NCI-H2029 (cell line): ENCODE measurements at places on chromosomes 12 and 14.

DNA sequence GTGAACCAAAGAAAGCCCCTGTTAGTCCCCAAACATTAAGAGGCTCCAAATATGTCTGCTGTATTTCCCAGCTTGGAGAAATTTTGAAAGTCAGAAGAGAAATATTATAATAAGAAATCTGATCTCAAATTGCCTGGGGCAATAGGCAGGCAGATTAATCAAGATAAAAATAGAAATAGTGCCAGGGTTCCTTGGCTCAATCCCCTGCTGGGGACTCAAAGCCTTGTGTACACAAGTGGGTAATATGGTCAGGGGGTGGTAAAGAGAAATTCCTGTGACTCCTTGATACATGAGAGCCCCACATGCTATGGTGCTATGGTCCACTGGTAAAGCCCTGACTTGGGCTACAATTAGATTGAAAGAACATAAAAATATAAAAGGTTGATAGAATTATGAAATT, 41.3 kb upstream of the ARID2 start:
- no peak for DNase-seq

- DNase-seq, result no peak
Measured at GRCh38 chr14:94404561-94404960, 16.2 kb upstream of the SERPINA1 start.

- DNase-seq, result no peak
Measured at GRCh38 chr14:65792208-65792905, 379.8 kb downstream of the FUT8 start.

DNA sequence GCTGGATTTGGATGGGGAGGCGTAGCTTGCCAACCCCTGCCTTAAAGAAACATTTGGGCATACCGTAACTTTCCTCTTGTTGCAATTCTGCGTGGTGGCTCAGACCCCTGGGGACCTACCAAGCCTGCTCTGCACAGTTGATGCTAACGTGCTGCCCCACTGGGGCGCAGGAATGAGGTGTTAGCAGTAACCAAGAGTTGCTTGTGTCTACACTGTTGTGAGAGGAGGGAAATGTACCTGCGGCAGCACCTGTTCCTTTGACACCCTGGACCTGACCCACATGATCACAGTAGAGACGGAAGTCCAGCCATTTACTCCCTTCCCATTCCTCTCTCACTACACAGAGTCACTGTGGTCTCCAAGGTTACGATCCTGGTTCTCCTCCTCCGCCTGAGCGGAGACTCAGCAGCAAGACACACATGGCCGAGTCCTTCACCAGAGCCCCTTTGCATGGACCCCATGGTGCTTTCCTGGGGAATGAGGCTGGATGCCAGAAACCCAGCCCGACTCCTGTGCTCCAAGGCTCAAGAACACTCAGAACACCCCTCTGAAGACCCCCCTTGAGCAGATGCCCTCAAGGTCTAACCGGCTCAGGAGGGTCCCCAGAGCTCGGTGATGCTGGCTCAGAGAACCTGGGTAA, 84.8 kb downstream of the FBXL14 start:
- no peak for DNase-seq

GRCh38 chr12:1591034-1591433, 3.3 kb downstream of the FBXL14 start:
- DNase-seq, result no peak

- DNase-seq, result peak; percentile 24
Measured at GRCh38 chr12:29889737-29890136, 106.0 kb upstream of the TMTC1 start.

GRCh38 chr12:127625176-127625771, 641.7 kb upstream of the TMEM132C start:
- no peak for DNase-seq

DNA sequence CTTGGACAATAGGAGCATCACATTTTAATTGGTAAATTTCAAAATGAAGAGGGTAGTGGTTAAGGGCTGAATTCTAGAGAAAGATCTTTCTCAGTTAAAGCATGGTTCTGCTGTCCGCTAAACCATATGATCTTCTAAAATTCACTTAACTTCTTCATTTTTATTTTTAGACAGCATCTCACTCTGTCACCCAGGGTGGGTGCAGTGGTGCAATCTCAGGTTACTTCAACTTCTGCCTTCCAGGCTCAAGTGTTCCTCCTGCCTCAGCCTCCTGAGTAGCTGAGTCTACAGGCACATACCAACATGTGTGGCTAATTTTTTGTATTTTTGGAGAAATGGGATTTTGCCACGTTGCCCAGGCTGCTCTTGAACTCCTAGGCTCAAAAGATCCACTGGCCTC, 226.7 kb upstream of the ABCD2 start:
- no peak for DNase-seq

- DNase-seq, result no peak
Measured at GRCh38 chr12:1562813-1563407, 31.5 kb downstream of the FBXL14 start.

DNA sequence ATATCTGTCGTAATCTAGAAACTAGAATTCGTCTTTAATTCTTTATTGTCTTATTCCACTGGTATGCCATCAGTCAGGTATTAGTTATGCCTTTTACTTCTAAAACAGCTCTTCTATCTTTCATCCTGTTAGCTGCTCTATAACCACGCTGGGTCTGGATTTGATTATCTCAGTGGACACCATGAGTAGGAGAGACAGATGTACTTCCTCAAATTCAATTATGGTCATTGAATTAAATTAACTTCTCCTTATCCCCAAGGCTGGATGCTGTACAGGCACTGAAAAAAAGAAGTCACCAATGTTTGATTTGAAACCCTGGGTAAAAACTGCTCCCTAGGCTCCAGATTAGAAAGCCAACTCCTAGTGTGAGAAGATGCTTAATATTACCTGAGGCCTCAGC, 107.3 kb downstream of the PIK3C2G start:
- DNase-seq, result no peak

DNA sequence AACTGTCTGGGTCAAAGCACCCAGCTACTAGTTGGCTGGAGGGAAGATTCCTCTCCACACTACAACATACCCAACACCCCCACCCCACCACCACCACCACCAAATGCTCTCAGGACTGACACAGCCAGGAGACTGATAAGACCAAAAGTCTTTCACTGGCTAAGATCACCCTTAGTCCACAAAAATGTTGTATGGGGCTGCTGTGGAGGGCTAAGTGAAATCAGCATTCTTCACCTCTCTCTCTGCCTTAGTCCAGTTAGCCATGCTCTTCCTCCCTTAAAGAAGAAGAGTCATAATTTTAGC, 106.2 kb downstream of the NUAK1 start:
- DNase-seq, result no peak

- DNase-seq, result no peak
Measured at GRCh38 chr12:81176796-81177195, 98.9 kb downstream of the ACSS3 start.

- DNase-seq, result no peak
Measured at GRCh38 chr12:76713130-76713529, 50.8 kb upstream of the ZDHHC17 start.

DNA sequence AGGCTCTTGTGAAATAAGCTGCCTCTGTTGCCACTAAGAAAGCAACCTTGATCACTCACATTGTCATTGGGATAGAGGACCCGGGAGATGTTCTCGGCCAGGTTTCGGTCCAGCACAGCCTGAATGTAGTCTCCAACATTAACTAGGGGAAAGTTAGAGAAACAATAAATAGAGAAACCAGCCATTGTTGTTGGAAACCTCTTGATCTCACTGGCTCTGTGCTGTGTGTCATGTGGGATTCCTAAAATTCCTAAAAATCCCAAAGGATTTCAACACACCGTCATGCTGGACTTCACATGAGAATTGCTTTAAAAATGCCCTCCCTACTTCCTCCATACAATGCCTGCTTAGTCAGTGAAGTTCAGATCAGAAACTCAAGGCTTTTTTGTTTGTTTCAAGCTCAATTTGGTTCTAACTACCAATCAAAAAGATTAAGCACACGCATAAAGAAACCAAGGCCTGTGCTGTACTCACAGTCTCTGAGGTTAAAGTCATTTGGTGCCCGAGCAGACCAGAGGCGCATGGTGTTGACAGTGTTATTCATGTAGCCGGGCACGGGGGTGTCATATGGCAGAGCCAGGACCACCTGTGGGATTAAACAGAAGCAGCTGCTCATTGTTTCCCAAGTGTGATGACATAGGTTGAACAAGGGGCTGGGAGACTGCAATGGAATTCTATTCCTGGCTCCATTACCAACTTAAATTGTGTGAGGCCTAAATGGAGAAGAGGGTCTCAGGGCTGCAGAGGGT, 23.6 kb downstream of the PYGL start:
- DNase-seq, result no peak

DNA sequence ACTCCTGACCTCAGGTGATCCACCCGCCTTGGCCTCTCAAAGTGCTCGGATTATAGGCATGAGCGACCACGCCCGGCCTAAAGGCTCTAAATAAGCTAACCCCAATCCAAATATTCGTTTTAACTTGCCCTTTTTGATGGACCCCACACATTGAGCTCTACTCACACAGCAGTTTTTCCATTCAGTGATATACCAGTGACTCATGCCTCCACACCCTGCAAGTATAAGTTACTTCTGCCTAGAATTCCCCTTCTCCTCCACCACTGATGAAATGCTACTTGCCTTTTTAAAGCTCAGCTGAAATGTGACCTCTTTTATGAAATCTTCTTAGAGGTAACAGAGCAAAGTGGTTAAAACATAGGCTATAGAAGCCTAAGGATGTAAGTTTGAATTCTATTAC, 68.8 kb downstream of the EXOC5 start:
- no peak for DNase-seq

DNA sequence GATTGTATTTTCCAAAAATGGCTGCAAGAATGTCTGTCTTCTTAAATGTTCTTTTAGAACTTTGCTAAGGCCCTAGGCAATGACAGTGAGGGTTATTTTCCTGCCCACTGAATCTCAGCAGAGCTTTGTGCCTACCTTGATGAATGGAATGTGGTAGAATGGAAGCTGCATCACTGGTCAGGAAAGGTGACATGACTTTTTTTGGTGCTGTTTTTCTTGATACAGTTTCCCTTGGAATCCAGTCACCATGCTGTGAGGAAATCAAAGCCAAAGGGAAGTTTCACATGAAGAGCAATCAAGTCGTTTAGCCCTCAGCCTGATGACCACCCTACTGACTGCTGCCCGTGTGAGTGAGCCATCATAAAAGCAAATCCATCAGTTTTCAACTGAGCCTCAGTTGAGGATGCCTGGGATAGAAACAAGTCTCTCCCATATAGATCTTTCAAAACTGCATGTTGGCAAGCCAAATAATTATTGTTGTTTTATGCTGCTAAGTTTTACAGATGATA, 886.0 kb upstream of the FBXO33 start:
- no peak for DNase-seq

- peak; percentile 29 for DNase-seq
Measured at GRCh38 chr14:91149462-91149861, 35.6 kb downstream of the DGLUCY start.

- DNase-seq, result peak; percentile 57
Measured at GRCh38 chr12:106226884-106227640, 20.8 kb downstream of the CKAP4 start.

- DNase-seq, result no peak
Measured at GRCh38 chr14:29444805-29445204, 482.8 kb downstream of the PRKD1 start.

GRCh38 chr12:89907659-89908058, 199.0 kb upstream of the ATP2B1 start:
- no peak for DNase-seq

DNA sequence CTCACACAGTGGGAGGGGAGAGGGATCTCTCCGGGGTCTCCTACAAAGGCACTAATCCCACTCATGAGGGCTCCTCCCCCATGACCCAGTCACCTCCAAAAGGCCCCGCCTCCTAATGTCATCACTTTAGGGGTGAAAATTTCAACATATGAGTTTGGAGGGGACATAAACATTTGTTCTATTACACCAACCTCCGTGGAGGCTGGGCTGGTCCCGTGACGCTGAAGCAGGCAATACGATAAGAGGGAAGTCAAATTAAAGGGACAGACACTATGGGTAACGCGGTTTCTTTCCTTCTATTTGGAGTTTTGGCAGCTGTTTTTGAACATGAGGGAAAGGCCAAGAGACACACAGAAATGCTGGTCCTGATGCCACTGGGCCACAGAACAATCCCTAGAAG, 175.7 kb upstream of the VASH1 start:
- DNase-seq, result no peak

DNA sequence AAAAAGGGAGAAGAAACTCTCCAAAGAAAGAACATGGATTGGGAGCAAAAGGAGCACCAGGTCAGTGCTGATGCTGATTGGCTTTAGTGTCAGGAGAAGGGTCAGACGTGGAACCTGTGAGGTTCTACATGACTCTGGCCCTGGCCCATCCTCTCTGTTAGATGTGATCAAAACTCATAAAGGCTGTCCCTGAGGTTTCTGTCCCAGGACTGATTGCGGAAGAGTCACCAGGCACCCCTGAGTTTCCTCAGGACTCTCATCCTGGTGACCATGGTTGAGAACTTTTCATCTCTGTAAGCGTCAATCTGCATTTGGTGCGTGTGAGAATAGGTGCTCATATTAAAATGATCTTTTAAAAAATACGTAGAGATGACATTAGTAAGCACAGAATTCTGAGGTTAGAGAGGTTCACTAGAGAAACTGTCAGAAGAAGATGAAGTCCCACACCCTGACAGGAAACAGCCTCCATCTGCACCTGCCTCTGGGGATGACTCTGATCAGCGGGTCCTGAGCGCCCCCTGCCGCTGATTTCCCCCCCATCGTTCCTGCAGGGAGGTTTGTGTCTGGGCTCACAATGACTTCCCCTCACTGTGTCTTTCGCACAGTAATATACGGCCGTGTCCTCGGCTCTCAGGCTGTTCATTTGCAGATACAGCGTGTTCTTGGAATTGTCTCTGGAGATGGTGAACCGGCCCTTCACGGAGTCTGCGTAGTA, 741.8 kb downstream of the TMEM121 start:
- DNase-seq, result no peak

GRCh38 chr12:63753743-63754142, 26.0 kb upstream of the RXYLT1 start:
- no peak for DNase-seq

DNA sequence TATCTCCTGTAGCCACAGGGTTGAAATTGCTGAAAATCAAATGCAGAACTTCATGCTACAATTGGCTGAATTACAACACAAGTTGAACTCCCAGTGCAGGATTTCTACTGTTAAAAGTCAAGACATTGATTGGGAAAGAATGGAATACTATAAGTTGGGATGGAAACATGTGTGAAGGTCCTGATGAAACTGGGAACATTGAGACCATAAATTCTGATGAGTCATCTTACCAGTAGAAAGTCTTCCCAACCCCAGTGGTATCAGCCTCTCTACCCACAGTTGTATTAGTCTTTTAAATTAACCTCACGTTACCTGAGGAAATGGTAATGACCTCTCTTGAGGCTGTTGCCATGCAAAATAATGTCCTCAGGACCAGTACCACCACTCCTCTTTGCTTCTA, 27.4 kb upstream of the DYRK2 start:
- no peak for DNase-seq

GRCh38 chr12:126496201-126496600, 1431.0 kb downstream of the AACS start:
- DNase-seq, result no peak

DNA sequence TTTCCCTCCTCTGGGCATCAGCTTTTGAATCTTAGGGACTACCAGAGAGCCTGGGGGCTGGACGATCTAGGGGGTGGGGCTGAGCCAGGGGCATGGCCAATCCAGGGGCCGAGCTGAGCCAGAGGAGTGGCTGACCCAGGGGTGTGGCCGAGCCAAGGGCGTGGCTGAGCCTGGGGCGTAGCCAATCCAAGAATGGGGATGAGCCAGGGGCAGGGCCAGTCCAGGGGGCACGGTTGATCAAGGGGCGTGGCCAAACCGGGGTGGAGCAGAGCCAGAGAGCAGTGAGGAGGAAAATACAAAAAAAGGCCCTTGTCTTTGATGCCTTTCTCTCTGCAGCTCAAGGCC, 219.3 kb upstream of the NOS1 start:
- peak; percentile 12 for DNase-seq
